Activated T-cell treated with anti-CD3 and anti-CD28 coated beads for 48 hours (primary cell): ENCODE measurements at places on chromosomes 5 and 9.

DNA sequence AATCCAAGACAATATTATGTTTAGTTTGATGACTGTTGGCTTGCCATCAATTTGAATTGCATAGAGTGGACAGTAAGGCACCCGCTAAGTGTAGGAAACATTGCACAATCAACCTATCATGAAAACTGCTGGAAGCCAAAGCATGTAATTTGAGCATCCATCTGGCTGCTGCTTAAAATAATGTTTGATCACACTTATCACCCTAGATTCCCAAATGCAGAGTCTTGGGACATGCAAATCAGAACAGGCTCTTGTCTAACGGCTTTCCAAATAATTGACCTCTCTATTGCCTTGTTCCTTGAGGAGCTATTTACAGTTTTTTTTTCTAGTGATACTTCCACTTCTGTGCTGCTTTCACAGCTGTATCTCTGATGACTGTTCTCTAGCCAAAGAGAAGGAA lies 342.1 kb downstream of the PRR16 start:
- DNase-seq = no peak

- DNase-seq = no peak
Measured at GRCh38 chr9:14018081-14018480, 295.9 kb downstream of the NFIB start.

DNA sequence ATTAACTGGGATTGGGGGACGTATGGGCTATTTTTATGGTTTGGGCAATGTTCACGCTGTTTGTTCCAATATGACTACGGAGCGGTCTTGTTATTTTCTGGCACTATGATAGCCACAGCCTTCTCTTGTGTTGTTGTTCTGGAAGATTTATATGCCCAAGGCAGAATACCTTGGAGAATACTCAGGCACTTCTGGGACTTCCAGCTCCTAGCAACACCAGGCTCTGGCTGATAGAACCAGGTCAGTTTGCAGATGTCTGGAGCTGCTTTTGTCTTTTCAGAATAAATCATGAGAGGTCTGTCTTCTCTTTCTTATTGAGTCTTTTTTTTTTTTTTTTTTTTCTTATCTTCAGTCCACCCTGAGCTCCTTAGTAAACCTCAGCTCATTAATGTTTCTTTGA lies 262.5 kb downstream of the MED10 start:
- no peak for DNase-seq

GRCh38 chr5:174348311-174348981 lies 302.9 kb downstream of the NSG2 start:
- DNase-seq = no peak

- DNase-seq = no peak
Measured at GRCh38 chr5:17216974-17217492, 398 bp upstream of the BASP1 start.

GRCh38 chr5:83036991-83037575 lies 40.1 kb downstream of the TMEM167A start:
- DNase-seq = no peak

DNA sequence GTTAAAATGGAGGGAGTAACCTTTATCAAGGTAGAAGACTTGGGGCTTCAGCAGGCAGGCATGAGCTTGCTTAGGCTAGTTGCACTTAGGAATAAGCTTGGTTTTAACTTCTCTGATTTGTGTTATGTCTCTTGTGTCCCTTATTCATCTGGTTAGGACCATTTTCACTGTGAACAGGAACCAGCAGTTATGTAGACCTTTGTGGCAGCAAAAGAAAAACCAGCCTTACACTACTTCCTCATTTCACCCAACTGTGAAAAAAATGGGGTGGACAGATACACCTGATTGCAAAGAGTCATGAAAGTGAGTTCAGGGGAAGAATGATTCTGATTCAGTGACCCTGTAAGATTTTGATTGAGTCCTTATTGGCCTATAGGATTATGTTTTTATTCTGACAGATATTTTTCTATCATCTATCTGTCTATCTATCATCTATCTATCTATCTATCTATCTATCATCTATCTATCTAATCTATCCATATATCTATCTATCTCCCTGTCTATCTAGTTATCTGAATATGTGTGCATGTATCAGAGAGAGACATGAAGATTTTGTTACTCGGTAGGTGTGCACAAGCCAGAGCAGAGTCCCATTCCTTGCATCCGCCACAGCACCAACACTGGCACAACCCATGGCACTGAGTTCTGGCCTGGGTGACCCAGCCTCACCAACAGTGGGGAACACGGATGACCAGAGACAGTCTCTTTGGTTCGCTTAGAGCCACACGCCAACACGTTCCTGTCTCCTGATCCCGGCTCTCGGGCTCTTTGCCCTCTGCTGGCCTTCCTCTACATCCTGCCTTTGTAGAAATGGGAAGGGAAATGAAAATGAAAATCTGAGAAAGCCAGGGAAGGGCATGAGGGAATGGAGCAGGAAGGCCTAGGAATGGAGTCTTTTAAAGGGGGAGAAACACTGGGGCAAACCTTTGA lies 1.3 kb upstream of the ZNF366 start:
- DNase-seq = no peak

DNA sequence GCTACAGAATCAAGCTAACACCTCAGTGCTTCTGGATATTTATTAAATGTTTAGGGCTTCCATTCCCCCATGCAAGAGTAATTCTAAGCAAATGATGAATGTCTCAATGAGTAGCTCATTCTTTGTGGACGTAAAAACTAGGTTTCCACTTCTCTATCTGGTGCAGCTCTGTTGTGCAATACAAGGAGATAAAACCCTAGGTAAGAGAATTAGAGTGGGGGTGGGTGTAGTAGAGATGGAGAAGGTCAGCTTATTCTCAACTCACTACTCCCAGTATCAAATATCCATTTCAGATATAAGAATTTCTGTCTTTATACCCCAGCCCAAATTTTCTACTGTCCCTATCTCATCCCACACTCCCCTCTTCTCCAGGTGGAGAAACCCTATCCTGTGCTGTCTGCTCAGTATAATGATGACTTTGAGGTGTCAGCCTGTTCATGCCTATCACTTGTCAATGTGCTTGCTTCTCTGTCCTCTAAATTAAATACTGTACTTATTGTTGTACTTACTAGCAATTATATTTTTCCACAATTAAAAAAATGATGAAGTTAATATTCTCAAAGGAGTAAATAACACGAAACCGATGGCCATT lies 4.3 kb upstream of the FYB1 start:
- DNase-seq = no peak

DNA sequence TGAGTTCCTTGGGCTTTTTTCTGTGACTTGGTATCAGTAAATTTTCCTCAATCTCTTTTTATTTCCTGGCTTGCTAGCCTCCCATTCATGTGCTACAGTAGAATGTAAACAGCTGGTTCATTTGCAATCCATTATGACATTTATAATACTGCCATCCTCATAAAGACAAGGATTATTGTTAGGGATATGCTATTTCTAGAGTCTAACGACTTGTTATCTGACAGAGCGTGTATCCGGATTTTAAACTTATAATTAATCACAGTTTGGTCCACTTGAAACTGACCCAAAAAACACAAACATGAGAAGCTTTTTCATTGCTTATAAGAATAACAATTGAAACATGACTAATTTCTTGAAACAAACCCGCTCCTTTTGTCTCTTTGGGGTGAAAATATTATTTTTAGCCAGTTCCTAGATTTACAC lies 585.8 kb downstream of the TLE4 start:
- no peak for DNase-seq

DNA sequence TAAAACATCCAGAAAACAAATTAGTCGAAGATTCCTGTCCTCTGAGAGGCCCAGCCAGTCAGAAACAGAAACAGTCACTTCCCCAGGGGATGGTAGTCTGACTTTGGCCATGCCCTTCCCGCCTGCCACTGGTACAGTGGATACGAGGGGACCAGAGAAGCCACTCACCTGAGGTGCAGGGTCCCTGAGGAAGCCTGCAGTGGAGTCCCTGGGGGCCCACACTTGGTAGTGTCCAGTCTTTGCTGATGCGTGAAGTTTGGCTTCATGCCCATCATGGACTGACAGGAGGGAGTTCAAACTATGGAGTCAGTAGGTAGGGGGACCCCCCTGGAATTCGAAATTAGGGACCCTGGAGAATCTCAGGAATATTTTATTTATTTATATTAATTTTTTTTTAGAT lies 147.5 kb downstream of the DAB2IP start:
- DNase-seq = no peak

GRCh38 chr5:16559702-16560101 lies 57.1 kb downstream of the RETREG1 start:
- DNase-seq = no peak

DNA sequence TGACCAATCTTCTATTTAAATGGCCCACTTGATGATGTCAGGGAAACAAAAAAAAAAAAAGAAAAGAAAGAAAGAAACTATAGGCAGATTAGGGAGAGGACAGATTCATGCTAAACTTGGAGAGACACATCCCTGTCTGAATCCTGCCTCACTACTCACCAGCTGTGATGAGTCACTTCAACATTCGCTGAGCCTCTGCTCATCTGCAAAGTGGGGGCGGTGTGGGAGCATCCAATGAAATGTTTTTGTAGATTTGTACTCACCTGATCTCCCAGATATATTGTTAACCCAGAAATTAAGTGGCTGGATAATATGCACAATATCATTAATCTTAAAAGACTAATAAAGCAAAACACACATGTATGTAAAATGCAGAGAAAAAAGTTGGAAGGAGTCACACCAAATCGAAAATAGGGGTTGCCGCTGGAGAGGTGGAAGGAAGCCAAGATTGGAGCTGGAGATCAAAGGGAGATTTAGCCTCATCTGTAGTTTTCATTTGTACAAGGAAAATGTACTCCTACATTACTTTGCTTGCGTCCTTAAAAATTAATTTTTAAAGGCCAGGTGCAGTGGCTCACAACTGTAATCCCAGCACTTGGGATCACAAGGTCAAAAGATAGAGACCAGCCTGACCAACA lies 17.0 kb upstream of the ERGIC1 start:
- no peak for DNase-seq

DNA sequence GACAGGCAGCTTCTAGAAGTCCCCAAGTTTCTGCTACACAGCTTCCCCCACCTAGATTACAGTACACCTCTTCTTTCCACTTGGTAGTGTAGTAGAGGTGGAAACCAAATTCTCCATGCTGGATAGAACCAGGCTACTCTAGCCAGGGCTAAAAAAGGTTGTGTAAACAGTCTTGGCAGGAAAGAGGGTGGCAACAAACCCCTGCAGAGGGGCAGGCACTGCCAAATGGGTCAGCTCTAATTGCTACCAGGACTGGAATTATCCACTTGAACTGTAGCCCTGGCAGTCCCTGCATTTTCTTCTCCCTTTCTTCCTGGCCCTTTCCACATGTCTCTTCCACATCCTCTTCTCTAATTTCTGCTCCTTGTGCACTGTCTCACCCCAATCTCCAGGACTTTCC lies 24.8 kb downstream of the RANBP3L start:
- DNase-seq = no peak

GRCh38 chr9:93261735-93262523 lies 78.0 kb downstream of the WNK2 start:
- DNase-seq = no peak

DNA sequence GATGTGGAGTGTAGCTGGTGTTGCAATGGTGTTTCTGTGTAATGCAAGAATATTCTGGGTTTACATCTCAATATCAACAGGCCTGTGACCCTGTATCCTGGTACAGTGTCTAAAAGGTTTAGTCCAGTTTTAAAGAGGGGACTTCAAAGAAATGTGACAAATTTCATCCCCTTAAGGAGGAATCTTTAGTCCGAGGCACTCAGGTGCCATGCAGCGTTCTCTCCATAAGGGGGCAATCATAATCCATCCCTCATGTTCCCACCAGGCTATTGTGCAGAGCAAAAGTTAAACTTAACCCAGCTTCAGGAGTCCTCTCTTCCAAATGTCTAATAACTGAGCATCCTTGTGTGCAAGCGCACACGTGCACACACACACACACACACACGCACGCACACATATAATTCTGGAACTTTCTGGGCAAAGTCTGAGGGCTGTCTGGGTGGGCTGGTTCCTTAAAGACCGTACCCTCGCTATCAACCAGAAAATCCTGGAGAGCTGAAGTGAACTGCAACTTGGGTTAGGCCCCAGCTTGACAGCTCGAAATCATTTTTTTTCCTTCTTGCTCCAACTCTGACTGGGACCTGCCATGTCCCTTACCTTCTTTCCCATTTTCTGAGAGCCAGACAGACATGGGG lies 46.0 kb downstream of the CRB2 start:
- DNase-seq = peak; percentile 6

GRCh38 chr9:134356496-134357470 lies 30.5 kb downstream of the RXRA start:
- DNase-seq = no peak

DNA sequence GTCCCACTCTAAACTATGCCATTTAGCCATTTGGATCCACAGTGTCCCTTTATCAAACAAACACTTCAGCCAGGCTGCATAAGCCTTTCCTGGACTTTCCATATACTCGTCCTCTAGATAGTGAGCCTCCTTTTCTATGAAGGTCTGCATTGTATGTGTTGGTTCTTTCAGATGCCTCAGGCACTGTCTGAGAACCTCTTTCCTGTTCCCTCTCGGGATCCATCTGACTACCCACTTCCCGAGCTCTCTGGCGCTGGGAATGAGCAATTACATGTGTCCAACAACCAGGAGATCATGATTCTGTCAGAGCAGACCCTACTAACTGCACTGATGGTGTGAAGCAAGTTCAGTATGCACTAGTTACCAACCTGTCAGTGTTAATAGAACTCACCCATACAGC lies 14.2 kb downstream of the SMC2 start:
- DNase-seq = no peak

DNA sequence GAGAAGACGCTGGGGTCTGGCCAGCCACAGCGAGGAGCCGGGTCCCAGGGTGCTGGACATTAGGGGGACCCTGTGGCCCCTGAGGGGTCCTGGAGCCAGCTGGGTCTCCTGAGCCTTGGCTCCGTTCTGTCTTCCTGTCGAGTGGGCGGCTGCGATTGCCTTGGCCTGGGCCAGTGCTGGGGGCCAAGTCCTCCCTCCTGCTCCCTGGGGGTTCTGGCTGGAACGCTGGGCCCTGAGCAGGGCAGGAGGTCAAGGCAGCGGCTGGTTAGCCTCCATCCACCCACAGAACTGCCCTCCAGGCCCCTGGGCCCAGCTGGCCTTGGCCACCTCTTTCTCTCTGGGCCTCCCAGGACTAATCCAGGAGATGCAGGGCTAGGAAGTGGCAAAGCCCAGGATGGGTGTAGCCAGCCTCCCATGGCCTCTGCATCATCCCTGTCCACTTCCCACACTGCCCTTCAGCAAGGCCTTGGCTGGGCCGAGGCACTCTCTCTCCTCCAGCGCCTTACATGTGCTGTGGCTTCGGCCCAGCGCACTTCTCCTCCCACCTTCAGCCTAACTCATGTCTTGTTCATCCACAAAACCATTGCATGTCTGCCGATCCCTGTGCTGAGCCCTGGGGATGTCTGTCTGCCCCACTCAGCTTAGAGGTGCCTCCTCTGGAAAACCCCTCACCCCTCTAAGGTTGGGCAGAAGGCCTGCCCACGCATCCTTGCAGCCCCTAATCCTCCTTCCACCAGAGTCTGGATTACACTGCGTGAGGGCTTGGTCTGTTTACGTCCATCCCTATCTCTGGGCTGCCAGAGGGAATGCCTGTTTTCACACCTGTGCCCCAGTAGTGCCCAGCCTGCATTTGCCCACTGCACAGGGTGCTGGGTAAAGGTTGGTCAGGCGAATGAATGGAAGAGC lies 5.0 kb downstream of the LAMC3 start:
- DNase-seq = no peak
